ENCODE measurements at places on chromosomes 2 and 18.

DNA sequence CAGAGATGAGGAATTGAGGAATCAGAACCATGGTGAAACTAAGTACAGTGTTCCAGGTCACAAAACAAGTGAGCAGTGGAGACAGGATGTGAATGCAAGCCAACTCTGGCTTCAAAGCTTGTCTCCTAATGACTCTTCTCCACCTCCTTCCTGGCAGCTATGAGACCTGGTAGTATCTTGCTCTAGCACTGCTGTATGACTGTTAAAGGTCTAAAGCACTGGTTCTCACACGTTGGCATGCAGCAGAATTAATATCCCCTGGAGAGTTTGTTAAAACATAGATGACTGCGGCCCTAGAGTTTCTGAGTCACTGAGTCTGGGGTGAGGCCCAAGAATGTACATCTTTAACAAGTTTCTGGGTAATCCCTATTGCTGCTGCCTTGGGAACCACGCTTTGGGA lies 63.3 kb downstream of the SUCLG1 start:
- DNase-seq = no peak

GRCh38 chr2:205708231-205708631 lies 25.9 kb downstream of the NRP2 start:
- DNase-seq = no peak

DNA sequence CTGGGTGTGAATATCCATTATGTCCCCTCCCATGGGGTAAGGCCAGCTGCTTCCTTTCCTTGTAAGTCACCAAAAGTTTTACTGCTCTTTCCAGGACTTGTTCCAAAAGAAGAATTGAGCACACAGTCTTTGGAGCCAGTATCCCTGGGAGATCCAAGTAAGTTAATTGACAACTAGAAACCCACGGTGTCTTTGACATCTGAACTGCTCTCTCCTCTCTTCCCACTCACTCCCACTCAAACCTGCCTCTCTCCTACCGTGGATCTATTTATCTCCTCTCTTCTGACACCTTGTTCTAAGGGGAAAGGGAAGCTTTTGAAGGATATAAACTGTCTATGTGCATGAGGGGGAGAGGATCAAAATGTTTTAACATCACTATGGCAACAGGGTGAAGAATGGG lies 86.7 kb downstream of the VIT start:
- DNase-seq = no peak

GRCh38 chr2:239303711-239304532 lies 96.9 kb downstream of the HDAC4 start:
- DNase-seq = no peak

DNA sequence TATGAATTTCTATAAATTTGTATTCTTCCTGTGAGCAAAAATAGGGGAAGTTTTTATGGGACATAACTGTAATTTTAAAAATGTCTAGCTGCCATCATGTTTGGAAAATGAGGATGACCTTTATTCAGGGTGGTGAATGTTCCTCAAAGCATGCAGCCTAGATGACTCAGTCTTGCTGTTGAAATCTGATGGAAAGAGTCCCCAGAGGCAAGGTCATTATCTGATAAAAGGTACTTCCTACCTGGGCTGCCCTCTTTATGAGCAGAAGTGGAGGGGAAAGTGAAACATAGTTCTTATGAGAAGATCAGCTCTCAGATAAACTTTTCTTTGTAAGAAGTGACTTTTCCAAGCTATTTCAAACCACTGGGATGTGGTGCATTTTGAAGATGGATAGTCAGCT lies 1144.7 kb upstream of the PIK3C3 start:
- DNase-seq = peak; percentile 24

GRCh38 chr18:926946-927345 lies 22.3 kb downstream of the ADCYAP1 start:
- no peak for DNase-seq

GRCh38 chr2:27427863-27428212 lies 593 bp upstream of the NRBP1 start:
- no peak for DNase-seq

DNA sequence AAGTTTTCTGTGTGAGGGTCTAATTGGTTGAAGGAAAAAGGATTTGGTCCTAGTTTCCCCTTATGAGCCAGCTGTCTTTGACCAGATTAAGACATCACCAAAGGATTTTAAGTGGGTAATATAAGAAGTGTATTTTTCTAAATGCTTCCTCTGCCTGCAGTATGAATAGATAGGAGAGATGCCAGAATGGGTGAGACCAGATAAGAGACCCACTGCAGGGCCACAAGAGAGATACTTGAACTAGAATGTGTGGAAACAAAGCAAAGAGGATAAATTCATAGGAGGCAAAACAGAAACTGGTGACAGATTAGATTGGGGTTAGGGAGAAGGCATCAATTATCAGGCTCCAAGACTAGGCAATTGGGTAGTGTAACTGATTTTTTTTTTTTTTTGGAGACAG lies 1.1 kb upstream of the HDHD2 start:
- no peak for DNase-seq

DNA sequence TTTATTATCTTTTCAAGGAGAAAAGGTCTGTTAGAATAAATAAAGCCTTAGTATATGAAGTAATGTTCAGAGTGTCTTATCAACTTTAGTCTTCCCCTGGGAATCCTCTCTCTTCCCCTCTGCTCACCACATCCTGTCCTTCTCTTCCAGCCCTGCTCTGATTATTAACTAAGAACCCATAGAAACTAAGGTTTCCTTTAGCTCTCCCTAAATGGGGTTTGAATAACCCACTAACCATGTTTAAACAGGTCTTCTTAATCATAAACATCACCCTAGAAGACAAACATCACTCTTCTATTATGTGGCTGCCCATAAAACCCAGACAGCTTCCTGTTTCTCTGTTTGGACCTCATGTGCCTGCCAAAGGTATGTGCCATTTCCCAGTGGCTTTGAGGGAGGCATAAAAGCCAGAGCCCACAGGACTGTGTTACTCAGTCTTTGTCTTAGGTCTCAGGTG lies 50.1 kb downstream of the SLC14A1 start:
- DNase-seq = peak; percentile 86

GRCh38 chr2:2881499-2881898 lies 496.1 kb downstream of the EIPR1 start:
- no peak for DNase-seq

Data from epithelial cell of prostate (primary cell).